Epithelial cell of alveolus of lung (primary cell): ENCODE measurements at places on chromosomes 7 and 10. TPM values are rescaled to one million over a fixed set of nuclear protein-coding genes. Genes with fewer than 3 reads are reported as not detected.

PHYHIPL gene
- not detected in 2 replicates for total RNA-seq

CEP41 gene
- total RNA-seq, result 24.9 and 26.9 TPM in 2 replicates

ADIRF gene
- 2.7 and 24.5 TPM in 2 replicates for total RNA-seq

HOXA10 gene
- total RNA-seq, result not detected in 2 replicates

TAS2R40 gene
- not detected in 2 replicates for total RNA-seq

KLHDC10 gene
- total RNA-seq, result 15.5 and 18.2 TPM in 2 replicates

CPN1 gene
- not detected in 2 replicates for total RNA-seq

CROT gene
- total RNA-seq, result 8.0 and 8.2 TPM in 2 replicates

ABCB4 gene
- 2.4 and 2.5 TPM in 2 replicates for total RNA-seq

EPO gene
- 0.48 TPM in 1 of 2 replicates, not detected in the other for total RNA-seq

KEL gene
- total RNA-seq, result not detected in 2 replicates

TAS2R5 gene
- 0.39 and 0.48 TPM in 2 replicates for total RNA-seq

RAB19 gene
- total RNA-seq, result not detected in 2 replicates

MCM10 gene
- total RNA-seq, result 2.6 and 10.5 TPM in 2 replicates

MSS51 gene
- total RNA-seq, result 0.39 and 0.96 TPM in 2 replicates

ASB10 gene
- not detected in 2 replicates for total RNA-seq

ZNF727 gene
- not detected in 2 replicates for total RNA-seq

PIK3CG gene
- 0.13 TPM in 1 of 2 replicates, not detected in the other for total RNA-seq

FXYD4 gene
- total RNA-seq, result not detected in 2 replicates

ANKRD30A gene
- not detected in 2 replicates for total RNA-seq
